Endothelial cell (in vitro differentiated cells): ENCODE measurements at places on chromosomes 7 and 10.

DNA sequence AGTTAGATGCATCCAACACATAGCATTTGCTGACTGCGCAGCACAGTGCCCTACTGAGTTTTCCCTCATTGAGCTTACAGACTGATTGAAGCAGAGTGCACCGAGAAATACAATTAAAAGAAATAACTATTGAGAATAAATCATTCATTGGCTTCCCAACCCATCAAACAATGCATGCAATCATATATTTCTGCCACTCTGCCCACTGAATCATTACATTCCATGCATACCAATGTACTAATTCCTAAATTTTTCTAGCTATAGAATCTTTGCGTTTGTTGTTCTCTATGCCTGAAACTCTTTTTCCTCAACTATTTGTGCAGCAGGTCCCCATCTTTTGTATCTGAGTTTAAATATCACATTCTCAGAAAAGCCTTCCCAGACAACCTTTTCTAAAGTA, 783.8 kb downstream of the SORCS1 start:
- DNase-seq: no peak

DNA sequence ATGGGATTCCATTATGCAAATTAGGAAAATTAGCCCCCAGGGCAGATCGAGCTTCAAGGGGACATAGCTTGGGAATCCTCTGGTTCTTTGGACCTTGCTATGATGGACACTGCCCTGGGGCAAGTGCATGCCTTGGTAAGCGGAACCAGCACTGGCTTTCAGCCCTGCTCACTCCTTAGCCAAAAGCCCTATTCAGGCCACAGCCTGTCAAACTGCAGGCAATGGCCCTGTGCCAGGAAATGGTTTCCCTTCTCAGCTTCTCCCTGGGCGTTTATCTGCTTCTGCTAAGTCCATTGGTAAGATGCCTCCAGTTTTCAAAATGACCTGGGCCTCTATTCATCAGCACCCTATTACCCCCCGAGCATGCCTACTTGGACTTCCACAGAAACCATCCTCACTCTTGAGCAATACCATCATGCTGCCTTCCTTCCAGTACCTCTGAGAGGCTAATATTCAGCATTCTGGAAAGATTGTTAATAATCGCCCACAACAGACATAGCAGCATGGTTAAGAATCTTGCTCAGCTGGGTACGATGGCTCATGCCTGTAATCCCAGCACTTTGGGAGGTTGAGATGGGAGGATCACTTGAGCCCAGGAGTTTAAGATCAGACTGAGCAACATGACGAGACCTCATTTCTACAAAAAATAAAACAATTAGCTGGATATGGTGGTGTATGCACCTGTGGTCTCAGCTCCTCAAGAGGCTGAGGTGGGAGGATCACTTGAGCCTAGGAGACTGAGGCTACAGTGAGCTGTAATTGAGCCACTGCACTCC, 918.6 kb upstream of the AUTS2 start:
- DNase-seq: no peak

GRCh38 chr10:130771491-130771946, 540.0 kb downstream of the TCERG1L start:
- DNase-seq: no peak

DNA sequence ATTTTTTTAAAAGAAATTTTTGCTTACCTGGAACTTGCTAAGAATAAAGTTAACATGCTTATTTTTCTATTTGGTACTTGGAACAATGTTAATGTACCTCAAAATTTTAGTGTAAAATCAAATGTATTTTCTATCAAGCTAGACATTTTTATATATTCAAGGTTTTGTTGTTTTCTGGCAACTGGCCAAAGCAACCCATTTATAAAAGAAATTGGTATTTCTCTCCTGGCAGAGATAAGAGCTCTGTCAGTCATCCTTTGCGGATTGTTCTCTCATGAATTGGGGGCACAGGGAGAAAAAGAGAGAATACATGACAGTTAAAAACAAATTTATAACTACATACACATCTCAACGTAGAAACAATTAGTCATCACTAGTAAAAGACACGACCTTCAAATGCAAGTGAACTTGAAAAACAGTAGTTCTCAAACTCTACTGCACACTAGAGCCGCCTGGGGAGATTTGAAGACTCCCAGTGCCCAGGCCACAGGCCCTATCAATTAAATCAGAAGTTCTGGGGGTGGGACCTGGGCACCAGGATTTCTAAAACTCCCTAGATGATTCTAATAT, 152.4 kb upstream of the LAMB4 start:
- no peak for DNase-seq

GRCh38 chr7:128360359-128360678, 1.2 kb downstream of the PRRT4 start:
- DNase-seq: no peak

- peak; percentile 80 for DNase-seq
Measured at GRCh38 chr7:99374111-99375064, at the start of gene ARPC1B. ARPC1B (plus strand) TSS chr7:99374730; CDS start chr7:99385715, 10,985 bp downstream.

DNA sequence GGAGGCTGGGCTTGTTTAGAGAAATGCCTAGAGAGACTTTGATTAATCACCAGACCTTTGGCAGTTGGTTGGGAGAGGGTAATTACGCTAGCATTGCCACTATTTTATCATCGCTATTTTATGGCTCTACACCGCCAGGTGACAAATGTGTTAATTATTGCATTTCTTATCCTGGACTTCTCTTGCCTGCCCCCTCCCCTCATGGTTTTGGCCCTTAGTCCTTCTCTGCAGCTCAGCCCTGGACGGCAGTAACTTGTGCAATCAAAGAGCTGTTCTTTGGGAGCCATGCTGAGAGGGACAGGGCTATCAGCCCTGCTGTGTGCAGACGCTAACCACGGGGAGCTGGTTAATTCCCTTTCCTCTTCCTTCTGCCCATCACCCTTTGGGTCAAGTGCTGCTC, 585.0 kb downstream of the AUTS2 start:
- no peak for DNase-seq

- DNase-seq: no peak
Measured at GRCh38 chr7:44064791-44065430, 456 bp downstream of the PGAM2 start.

DNA sequence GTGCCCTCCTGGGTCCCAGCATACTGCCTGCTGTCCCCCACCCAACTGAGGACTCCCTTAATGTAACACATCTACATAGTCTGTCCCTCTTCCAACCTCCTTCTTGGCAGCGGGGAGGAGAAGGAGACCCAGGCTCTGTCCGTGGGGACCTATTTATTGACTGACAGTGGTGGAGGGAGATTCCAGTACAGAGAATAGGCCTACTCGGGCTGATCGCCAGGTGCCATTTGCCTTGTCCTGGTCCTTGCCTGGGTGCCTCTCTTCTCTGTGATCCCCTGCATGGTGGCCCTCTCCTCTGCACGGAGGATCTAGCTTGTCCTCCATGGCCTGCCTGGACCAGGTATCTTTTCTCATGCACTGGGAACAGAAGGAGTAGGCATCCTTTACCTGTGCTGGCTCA, 17.0 kb downstream of the GHRHR start:
- no peak for DNase-seq

GRCh38 chr7:45416846-45417245, 157.3 kb upstream of the ADCY1 start:
- DNase-seq: no peak

- DNase-seq: no peak
Measured at GRCh38 chr7:69599955-69600709, 1.9 kb downstream of the AUTS2 start.

GRCh38 chr10:61793760-61794703, 107.5 kb upstream of the ARID5B start:
- no peak for DNase-seq

GRCh38 chr7:20220921-20221547, 3.9 kb upstream of the MACC1 start:
- DNase-seq: no peak

GRCh38 chr7:131130324-131130723, 197.4 kb upstream of the MKLN1 start:
- no peak for DNase-seq
